ENCODE measurements at places on chromosomes 13 and 19.

DNA sequence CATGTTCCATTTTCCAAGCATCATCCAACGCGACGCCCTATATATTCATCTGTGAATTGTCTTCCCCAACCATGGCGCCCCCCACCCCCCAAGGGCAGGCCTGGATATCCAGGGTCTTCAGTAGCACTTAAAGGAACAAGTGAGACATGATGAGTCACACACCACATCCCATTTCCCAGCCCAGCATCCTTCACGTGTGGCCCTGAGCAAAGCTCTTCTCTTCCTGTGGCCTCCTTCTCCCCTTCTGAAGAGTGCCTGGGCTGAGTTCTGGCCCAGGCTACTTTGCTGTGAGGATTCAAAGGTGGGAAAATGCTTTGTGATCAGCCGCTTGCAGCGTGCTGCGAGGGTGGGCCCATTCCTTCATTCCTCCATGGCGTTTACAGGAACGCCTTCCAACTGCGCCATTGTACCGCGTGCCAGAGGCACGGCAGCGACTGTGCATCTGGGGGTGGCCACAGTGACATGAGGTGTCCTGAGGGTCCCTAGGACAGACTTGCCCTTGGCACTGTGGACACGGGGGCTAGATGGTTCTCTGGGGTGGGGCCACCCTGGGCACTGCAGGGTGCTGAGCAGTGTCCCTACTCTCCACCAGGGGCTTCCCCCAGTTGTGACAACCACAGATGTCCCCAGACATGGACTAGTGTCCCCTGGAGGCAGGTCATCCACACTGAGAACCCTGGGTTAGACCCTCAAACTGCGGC lies 11.7 kb downstream of the PLIN4 start:
- no peak for DNase-seq

DNA sequence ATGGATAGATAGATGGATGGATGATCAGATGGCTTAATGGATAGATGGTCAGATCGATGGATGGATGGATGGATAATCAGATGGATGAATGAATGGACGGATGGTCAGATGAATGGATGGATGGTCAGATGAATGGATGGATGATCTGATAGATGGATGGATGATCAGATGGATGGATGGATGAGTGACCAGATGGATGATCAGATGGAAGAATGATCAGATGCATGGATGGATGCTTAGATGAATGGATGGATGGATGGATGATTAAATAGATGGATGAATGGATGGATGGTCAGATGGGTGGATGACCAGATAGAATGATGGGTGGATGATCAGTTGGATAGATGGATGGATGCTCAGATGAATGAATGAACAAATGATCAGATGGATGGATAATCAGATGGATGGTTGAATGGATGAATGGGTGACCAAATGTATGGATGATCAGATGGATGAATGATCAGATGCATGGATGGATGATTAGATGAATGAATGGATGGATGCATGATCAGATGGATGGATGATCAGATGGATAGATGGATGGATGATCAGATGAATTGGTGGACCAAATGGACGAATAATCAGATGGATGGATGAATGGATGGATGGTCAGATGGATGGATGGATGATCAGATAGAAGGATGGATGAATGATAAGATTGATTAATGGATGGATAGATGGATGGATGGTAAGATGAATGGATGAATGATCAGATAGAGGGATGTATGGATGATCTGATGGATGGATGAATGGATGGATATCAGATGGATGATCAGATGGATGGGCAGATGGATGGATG lies 205.1 kb downstream of the TEX29 start:
- no peak for DNase-seq

DNA sequence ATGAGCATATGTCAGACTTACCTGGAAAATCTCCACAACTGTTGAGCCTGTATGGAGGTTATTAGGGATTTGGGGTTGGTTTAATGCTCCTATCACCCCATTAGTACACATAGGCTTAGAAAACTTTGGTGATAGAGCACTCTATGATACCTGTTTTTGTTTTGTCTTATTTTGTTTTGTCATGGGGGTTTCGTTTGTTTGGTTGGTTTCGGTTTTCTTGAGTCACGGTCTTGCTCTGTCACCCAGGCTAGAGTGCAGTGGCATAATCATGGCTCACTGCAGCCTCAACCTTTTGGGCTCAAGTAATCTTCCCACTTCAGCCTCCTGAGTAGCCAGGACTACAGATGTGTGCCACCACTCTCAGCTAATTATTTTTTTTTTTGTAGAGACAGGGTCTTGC lies 70.0 kb downstream of the MZT1 start:
- DNase-seq, result no peak

- no peak for DNase-seq
Observed at GRCh38 chr13:24110011-24110410, 50.5 kb upstream of the SPATA13 start.

DNA sequence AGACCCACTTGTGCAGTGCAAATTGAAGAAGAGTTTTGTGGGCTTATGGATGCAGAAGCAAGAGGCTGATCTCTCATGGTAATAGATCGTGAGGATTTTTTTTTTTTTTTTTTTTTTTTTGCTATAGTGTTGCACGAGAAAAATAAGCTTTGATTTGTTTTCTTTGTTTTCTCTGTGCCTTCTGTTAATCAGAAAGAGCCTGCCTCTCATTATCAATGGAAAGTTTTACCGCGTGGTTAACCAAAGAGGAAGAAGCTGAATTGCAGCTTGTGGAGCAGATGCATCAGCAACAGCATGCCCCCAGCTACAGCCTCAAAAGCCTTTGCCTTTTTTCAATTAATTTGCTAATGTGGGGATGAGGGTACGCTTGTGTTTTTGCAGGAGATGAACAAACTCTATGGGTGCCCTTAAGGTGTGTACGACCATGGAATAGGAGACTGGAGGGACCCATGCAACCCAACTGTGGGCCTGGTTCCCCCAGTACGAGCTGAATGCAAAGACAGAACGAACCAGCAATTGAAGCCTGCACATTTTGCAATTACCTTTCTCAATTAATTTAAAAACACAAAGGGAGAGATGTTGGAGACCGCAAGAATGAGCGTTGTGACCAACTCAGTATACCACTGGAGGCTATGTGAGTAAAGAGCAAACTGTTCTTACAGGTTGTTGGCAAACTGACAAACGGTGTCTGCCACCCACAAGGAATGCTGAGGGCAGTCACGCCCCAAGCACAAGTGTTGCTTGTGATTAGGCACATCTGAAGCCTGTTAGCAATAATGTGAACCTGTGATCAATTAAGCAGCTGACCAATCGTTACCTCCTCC lies 58.6 kb upstream of the SPRY2 start:
- no peak for DNase-seq

GRCh38 chr13:26590951-26591350 lies 33.5 kb downstream of the WASF3 start:
- no peak for DNase-seq

DNA sequence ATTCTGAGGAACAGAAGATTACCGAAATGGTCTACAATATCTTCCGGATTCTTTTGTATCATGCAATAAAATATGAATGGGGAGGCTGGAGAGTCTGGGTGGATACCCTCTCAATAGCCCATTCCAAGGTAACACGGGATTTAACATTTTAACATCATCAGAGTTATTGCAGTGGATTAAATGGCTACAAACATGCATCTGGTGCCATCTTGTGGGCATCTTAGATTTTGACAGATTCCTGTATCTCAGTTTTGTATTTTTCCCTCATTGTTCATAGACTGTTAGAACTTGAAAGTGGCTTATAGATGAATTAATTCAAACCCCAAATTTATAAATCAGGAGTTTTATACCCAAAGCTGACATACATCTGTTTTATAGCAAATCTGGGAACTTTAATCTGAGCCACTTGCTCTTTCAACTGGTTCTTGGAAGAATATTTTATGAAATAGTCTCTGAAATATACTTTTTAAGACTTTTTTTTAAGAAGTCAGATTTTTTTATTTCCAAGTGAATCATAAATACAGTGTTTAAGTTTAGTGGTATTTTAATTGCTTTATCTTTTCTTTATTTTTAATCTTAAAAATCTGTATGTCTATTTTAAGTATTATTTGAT lies 215.2 kb downstream of the NBEA start:
- DNase-seq, result no peak

- no peak for DNase-seq
Observed at GRCh38 chr19:39420769-39421168, 8.3 kb downstream of the PLEKHG2 start.

GRCh38 chr13:28173793-28174192 lies 35.4 kb downstream of the PAN3 start:
- DNase-seq, result no peak

DNA sequence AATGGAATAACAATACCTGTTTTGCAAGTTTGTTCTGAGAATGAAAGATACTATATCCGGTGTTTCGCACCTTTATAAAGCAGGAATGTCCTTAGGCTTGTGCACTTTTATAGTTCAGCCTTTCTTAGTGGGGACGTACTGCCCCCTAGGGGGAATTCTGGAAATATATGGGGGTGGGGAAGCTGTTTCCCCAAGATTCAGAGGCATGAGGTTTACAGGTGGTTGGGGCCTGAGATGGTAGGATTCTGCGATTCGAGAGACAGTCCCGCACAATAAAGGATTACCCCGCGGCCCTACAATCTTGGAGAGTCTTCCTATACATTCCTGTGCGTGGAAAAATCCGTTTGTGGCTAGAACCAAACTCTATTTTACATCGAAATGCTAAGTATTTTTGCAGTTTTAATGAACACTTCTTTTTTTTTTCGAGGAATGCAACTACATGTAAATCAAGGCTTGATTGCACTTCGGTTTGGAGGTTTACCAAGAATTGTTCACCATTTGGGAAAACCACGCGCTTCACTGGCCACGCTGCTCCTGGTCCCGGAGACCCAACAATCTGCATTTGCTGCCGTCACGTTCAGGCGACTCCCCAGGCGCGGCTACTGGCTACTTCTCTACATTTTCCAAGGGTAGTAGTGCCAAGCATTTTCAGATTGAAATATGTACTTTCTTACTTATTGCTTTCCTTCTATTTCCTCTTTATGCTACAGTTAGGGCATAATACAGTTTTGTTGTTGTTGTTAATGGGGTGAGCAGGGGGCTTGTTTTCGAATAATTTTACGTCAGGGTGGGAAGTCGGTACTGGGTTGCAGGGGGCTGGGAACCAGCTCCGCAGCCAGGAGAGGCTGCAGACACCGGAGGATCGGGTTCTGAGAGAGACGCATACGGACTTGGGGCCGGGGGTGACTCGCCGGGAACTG lies 830 bp downstream of the NEK5 start:
- DNase-seq, result peak; percentile 6

DNA sequence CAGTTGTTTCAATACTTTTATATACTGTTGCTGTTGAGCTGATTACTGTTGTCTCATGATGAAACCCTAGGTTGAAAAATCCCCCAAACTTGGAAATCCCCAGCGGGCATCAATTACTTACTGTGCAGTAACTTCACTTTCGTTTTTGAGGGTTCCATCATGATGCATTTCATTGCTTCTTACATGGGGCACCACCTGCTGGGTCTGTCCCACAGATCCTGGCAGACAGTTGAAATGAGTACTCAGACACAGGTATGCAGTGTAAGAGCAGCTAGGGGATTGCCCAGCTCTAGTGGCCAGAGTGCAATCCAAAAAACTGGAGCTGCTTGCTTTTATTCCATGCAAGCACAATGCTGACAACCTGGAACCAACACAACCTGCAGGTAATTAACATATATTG lies 132.5 kb upstream of the ZNF91 start:
- DNase-seq, result no peak

GRCh38 chr13:39777527-39778061 lies 122.1 kb downstream of the COG6 start:
- DNase-seq, result peak; percentile 52

GRCh38 chr19:45467115-45467455 lies 711 bp upstream of the FOSB start:
- no peak for DNase-seq

GRCh38 chr13:93660391-93661063 lies 433.9 kb downstream of the GPC6 start:
- no peak for DNase-seq

DNA sequence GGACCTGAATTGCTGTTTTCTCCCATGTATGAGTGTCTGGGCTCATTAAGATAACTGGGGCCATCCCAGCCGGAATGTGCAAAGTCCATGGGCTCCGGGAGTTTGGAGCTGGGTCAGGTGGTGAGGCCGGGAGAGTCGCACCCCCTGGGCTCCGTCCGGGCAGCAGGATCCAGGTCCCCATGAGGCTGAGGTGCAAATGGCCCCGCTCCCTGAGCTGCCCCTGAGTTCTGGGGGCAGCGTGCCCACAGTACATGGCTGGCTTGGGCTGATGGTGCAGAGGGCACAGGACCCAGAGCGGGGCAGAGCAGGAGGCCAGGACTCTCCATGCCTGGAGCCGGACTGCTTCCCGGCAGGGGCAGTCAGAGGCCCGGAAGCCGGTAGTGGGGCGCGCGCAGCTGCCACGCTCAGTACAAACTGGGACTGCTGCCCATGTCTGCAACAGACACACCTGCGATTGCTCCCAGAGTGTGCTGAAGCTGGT lies 136.0 kb downstream of the KDM4B start:
- DNase-seq, result no peak

DNA sequence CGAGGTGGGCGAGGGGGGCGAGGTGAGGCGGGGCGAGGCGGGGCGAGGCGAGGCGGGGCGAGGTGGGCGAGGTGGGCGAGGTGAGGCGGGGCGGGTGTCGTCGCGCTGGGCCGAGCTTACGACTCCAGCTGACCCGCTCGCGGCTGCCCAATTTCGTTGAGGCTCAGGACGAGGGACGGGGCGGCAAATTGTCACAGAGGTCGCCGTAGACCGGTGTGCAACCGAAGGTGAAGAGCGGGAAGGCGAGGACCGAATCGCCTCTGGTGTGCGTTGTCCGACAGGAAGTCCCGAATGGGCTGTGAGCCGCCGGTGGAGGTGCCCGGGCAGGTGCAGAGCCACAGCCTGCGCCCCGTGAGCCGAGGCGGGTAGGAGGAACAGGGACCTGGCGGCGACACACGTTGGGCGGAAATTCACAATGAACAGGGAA lies at the start of gene LACC1:
Gene LACC1 (plus strand): TSS at position 150 of the 427 bp plus-strand sequence. CDS start 1,082 bp downstream, outside the sequence.
- DNase-seq, result no peak

- DNase-seq, result no peak
Observed at GRCh38 chr13:69461397-69461796, 646.2 kb upstream of the ATXN8OS start.

DNA sequence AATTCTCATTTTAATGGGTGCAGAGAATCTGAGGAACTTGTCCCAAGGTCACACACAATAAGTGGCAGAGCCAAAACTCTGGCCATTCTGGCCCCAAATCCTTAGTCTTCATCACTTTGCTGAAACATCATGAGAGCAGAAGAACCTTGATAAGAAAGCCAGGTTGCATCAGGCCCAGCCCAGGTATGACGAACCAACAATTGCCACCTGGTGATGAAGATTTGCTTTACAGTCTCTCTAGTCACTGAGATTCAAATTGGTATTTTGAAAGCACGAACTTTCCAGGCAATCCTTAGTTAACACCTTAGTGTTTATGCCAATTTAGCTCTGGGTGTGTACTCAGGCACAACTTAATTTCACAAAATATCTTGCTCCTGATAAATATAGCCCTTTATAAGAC lies 502.7 kb upstream of the HTR2A start:
- no peak for DNase-seq

- no peak for DNase-seq
Observed at GRCh38 chr13:47306991-47307390, 410.1 kb upstream of the HTR2A start.

DNA sequence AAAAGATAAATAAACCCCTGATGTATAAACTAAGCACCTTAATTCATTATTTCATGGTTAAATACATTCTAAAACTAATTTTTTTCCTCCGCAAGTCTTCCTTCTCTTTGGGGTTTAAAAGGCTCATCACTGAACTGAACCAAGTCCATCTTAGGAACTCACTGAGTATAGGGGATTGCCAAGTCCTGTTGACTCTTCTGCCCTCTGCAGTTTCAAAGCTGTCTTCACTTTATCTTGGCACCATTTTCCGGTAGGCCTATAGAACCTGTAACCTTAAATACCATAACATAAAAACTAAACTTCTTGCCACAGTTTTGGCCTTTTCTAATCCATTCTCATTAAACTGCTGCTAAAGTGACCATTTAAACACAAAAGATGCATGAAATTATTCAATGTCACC lies 66.5 kb upstream of the USPL1 start:
- DNase-seq, result no peak
